ENCODE measurements at places on chromosomes 5 and 9.

DNA sequence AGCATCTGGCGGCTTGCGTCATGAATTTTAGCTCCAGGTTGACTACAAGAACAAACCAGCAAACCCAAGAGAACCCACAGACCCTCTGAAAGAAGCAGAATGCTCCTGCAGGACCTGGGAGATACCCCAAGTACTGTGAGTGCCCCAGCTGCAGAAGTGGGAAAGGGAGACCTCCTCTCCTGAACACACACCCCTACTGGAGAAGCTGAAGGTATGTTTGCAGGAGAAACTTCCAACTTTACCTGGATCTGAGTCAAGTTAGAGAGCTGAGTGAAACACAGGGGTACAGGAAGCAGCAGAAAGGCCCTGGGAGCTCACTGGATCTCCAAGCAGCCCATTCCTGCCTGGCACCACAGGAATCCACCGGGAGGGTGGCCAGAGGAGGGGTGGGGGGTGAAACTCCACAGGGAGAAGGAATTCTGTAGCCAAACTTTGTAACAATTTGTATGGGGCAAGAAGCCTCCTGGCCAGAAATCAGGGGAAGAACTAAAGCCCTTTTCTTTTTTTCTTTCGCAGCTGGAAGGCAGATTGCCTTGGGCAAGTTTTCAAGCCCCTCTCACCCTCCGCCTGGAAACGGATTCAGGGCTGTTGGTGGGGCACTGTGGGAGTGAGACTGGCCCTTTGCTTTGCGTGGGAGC lies 576.2 kb downstream of the BNC2 start:
- peak; percentile 62 for DNase-seq

DNA sequence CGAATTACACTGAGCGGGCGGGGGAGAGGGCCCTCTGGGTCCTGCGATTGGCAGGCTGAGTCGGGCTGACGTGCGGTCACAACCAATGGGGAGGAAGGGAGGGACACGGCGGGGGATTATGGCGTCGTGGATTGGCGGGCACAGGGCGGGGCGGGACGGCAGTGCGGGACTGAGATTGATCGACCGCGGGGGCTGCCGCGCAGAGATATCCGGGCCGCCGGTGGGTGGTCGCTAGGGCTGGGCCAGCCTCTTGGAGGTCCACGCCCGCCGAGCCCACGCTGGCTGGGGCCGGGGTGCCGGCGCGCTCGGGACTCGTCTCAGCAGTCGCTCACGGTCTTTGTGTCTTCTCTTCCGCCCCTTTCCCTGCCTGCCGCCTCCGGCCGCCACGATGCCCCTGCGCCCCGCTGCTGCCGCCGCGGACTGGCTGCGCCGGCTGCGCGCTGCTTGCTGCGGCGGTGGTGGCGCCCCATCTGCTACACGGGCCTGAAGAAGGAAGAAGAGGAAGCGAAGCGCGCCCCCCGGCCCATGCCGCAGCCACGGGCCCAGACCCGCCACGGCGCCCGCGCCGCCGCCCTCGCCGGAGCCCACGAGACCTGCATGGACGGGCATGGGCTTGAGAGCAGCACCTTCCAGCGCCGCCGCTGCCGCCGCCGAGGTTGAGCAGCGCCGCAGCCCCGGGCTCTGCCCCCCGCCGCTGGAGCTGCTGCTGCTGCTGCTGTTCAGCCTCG lies at the start of gene RGMB:
RGMB (plus strand) TSS at position 200 of the 728 bp plus-strand sequence; CDS start at position 608, 408 bp downstream.
- peak; percentile 100 for DNase-seq

DNA sequence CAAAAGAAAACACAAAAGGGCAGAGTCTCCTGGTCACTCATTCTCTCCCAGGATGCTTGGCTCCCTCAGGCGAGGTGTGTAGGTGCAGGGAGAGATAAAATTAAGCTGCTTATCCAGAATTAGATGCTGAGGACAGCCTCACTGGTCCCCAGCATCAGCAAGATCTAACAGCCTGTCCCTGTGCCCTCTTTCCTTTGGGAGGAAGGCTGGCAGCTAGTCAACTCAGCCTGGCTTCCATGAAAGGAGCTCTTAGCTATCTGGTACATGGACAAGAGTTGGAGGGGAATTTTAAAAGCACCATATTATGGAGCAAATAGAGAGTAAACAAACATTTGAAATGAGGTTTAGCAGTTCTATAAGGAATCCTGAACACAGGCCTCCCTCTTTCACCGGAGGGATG lies 198.5 kb upstream of the PANK3 start:
- DNase-seq: no peak

DNA sequence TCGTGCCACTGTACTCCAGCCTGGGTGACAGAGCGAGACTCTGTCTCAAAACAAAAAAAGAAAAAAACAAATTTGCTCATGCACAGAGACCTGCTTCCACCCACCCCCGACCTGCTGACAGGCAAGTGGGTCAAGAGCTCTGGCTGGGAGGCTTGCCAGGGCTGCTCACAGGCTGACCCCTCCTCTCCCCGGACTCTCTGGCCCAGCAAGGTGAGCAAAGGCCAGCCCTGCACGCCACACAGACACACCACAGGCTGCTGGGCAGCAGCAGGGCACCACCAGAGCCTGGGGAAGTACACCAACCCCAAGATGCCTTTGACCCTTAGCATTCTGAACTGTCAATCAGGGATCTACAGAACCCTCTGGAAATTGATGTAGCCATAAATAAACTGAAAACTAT lies 29.2 kb downstream of the NSUN2 start:
- DNase-seq: no peak

DNA sequence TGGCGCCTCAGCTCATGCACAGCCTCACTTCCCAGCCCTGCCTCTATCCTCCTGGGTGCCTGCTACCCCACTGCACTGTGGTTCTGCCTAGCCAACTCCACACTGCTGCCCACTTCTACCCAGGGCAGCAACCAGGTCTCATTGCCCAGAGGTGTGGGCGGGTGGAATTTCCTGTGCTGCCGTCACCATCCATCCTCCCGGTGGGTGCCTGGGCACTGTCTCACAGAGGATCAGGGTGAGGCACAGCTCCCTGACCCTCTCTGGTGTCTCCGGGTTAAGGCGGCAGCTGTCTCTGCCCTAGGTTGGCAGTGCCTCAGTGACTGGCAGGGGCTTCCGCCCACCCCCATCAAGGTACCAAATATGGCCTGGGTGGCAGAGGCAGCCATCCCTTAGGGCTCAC lies 4.3 kb upstream of the MTMR12 start:
- DNase-seq: no peak

DNA sequence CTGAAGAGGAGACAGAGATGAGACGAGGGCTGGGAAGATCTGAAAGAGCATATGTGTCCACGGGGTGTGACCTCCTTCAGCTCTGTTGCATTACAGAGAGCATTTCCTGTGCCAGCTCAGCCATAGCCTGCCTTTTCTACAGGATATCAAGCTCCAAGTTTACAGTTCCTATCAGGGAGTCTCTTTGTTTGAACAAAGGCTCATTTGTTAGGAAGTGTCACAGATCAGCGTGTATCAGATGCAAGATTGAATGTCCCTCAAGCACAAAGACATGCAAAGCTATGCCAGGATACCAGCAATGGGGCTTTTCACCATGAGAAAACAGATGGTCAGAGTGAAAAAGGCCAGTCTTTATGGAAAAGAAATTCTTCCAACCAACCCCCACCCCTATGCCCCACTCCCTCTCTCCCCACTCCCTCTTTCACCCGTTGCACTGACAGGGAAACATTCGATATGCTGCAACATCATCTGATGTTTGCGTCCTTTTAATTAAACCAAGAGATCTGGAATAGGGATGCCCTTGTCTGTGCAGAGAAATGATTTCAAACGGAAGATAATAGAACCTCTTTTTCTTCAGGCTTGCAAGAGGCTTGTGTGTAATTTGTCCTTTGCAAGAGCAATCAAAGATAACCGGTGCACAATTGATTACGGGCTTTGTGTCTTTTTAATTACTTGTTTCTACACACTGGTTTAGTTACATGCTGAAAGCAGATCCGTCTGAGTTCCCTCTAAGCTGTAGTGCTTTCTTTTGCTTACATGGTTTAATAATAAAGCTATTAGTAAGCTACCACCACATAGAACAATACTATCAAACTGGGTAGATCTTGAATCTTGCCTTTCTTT lies 263.1 kb upstream of the RGMB start:
- DNase-seq: peak; percentile 20

- no peak for DNase-seq
These were observed 20.8 kb upstream of the MELK start for GRCh38 chr9:36551910-36552309.

- peak; percentile 97 for DNase-seq
These were observed 73.8 kb upstream of the IL17B start for GRCh38 chr5:149452665-149453617.
